Astrocyte (in vitro differentiated cells and primary cell): ENCODE measurements at places on chromosomes 4 and X. TPM values are rescaled to one million over a fixed set of nuclear protein-coding genes. Genes with fewer than 3 reads are reported as not detected.

Gene AFF2
- 8.3 and 8.9 TPM in 2 replicates for total RNA-seq

DNA sequence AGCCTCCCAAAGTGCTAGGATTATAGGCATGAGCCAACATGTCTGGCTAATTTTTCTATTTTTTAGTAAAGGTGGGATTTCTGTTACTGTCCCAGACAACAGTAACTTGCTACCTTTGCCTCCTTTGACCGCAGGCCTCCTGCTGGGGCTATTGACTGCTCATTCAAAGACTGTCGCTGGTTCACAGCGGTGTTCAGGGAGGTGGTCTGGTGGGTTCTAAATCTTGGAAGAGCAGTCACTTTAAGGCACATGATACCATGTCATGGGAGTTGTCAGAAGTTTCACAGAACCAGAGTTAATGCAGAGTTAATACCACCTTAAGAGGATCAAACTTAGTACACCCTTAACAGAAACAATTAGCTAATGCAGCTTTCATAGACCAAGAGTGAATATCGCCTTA is 3.8 kb downstream of the ASMT start:
- H3K27me3 ChIP-seq, result no peaks in the 10 kb centered on the region
- no peaks in the 10 kb centered on the region for H3K4me1 ChIP-seq
- H3K27ac ChIP-seq, result no peak overlapping the region
- DNase-seq, result no peak
- no peak overlapping the region for H3K4me3 ChIP-seq

Gene KLHL4
- 16.4 and 19.8 TPM in 2 replicates for total RNA-seq

DNA sequence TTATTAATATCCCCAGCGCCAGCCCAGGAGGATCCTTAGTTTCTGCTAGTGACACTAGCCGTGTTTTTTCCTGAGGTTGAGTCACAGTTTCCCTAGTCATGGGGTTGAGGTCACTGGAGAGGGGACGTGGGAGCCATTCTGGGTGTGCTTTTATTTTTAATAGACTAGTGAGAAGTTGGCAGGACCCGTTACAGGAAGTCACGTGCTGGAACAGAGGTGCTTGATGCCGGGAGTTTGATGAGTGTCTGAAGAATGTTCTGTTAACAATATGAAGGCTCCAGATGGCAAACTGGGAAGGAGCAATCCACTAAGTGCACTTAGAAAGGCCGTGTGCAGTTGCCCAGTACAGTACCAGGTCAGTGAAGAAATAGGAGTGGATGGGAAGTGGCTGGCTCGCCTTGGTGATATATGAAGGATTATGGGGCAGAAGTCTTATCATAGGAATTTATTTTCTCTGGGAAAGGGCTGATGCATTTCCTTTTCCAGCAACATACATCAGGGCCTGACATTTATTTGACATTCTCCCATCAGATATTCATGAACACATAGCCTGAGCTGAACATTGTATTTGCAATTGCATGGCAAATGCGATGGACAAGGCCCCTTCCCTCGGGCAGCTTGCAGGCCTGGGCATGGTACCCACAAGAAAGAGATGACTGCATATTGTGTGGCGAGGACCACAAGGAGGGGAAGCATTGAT is 291.8 kb downstream of the FBXW7 start:
- no peaks in the 10 kb centered on the region for H3K36me3 ChIP-seq
- no peak overlapping the region for H3K4me3 ChIP-seq
- H3K27ac ChIP-seq, result no peak overlapping the region

Gene ALAS2
- total RNA-seq, result not detected in 2 replicates

Gene YY2
- total RNA-seq, result 2.0 and 3.4 TPM in 2 replicates
